ENCODE measurements at places on chromosomes 16 and 17.

DNA sequence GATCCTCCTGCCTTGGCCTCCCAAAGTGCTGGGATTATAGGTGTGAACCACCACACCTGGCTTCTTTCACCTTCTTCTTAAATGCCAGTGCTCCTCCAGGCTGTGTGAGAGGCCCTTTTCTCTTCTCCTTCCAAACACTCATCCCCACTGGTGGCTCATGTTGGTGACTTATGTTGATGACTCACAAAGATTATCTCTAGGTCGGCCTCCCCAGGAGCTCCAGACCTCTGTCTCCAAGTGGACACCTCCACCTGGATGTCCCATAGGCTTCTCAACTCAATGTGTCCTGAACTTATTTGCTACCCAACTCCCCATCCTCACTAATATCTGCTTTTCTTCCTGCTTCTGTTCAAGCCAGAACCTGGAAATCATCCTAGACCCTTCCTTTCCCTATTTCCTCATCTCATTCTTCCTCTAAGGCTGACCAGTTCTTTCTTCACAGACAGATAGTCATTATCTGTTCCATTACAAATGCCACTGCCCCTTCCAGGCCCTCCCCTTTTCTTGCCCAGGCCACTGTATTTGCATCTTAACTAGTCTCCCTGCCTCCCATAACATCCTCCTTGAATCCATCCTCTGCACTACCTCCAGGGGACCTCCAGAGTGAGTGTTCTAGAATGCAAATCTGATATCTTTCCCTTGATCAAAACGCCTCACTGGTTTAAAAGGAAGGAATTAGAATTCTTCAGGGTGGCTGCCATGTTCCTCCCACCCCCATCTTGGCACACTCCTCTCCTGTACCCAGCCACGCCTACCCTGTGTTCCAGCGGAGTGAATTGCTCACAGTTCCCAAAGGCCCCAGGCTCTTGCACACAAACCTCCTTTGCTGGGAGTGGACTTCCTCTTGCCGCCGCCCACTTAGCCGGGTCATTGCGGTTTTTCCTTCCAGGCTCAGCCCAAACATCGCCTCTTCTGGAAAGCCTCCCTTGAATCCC is 34.8 kb upstream of the FBXO47 start:
- DNase-seq, result peak; percentile 73
- no peaks in the 10 kb centered on the region for H3K27me3 ChIP-seq
- H3K36me3 ChIP-seq, result no peaks in the 10 kb centered on the region
- peaks cover 13% of the 10 kb centered on the region for H3K4me1 ChIP-seq
- peak overlapping the region; percentile 23 for H3K4me3 ChIP-seq

GRCh38 chr16:81293909-81294802 is 20.6 kb upstream of the GAN start:
- no peak overlapping the region for H3K4me3 ChIP-seq
- H3K36me3 ChIP-seq, result no peaks in the 10 kb centered on the region
- DNase-seq, result no peak
- no peaks in the 10 kb centered on the region for H3K27me3 ChIP-seq

DNA sequence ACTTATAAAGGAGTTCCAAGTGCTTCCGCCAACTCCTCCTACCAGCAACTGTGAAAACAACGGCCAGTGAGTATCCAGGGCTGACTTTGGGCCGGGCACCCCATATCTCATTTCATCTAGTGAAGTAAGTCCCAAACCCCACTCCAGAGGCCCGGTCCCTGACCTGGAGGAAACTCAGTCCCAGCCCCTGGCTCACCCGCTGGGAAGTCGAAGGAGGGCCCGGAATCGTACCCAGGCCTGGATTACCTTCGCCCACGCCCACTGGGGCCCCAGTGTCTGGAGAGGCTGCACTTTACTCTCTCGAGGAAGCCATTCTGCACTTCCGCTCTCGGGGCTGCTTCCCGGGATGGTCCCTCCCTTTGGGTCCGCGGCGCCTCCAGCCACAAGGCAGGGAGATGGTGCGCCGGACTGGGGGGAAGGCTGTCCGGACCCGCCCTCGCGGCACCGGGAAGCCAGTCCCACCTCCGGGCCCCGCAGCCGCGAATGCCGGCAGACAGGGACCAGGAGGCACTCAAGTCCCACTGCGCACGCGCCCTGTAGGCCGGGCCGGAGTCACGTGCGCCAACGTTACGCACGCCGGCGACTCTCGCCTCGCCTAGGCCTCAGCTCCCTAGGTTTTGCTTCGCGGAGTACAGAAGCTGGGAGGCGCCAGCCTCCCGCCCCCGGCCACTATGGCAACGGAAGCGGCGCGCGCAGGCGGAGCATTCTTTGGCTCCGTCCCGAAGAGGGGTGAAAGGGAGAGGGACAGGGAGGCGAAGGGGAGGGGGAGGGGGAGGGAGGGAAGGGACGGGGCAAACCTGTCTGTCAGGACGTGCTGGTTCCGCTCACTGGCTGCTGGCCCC is at the start of gene CMTR2:
TSS of gene CMTR2 (minus strand) at position 513 of the 842 bp plus-strand sequence. CDS start 3,482 bp downstream, outside the sequence.
- peaks cover 7% of the 10 kb centered on the region for H3K36me3 ChIP-seq
- H3K4me3 ChIP-seq, result peak within 1 kb of the TSS; percentile 72
- H3K27me3 ChIP-seq, result no peaks in the 10 kb centered on the region
- H3K27ac ChIP-seq, result peak within 1 kb of the TSS; percentile 96
- DNase-seq, result peak; percentile 95

GRCh38 chr16:14667347-14668266 is 26.5 kb downstream of the PLA2G10 start:
- H3K4me1 ChIP-seq, result no peaks in the 10 kb centered on the region
- no peaks in the 10 kb centered on the region for H3K27me3 ChIP-seq
- H3K4me3 ChIP-seq, result no peak overlapping the region
- DNase-seq, result no peak
- H3K36me3 ChIP-seq, result peaks cover 7% of the 10 kb centered on the region
